ENCODE measurements at places on chromosomes 12 and 14.
A peak's percentile ranks its signal among the peaks of the same experiment; 100 is the strongest.

- no peak for DNase-seq
Observed at GRCh38 chr14:85382341-85382740, 147.6 kb upstream of the FLRT2 start.

DNA sequence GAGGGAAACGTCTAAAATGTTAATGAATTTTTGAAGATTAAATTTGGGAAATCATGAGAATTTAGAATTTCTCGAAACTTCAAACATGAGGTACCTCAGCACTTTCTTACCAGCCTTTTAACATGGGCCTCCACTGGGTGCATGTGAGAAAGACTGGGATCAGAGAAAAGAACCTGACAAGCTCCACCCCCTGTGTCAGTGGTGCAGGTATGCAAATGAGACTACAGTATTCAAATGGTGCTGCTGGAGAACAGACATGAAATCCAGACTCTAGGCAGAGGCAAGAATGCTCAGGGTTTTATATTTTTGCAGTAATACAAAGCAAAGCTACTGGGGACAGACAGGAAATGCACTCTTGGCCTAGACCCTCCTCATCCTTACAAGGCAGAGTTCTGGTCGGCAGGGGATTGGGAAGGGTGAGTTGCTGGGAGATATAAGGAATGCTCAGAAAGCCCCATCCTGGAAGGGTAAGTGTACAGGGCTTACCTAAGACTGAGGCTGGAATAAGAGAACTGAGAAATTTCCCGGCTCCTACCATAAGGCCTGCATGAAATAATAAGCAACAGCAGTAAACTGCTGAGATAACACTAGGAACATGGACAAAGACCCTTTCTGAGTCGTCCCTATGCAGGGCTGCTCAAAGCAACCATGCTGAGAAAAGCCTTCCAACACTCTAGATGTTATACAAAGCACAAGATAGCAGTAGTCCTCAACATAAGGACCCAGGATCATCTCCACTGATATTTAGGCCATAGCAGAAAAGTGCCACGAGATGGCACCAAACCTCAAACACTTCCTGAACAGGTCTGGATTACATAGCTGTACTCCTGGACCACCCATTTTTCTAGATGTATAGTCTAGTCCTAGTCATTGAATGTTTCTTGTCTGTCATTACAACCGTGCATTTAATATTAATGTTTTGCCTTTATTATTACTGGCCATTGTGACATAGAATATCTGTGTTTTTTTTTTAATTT lies 260.8 kb downstream of the RASSF9 start:
- DNase-seq = peak; percentile 47

GRCh38 chr12:92002673-92003382 lies 142.8 kb downstream of the BTG1 start:
- DNase-seq = no peak

GRCh38 chr14:91883753-91884152 lies 16.4 kb upstream of the TC2N start:
- no peak for DNase-seq

- DNase-seq = no peak
Observed at GRCh38 chr12:43848786-43849185, 12.9 kb downstream of the TMEM117 start.

- DNase-seq = no peak
Observed at GRCh38 chr12:103930787-103931735, 851 bp downstream of the HSP90B1 start.

- no peak for DNase-seq
Observed at GRCh38 chr14:22159957-22160356, 429.1 kb downstream of the DAD1 start.

DNA sequence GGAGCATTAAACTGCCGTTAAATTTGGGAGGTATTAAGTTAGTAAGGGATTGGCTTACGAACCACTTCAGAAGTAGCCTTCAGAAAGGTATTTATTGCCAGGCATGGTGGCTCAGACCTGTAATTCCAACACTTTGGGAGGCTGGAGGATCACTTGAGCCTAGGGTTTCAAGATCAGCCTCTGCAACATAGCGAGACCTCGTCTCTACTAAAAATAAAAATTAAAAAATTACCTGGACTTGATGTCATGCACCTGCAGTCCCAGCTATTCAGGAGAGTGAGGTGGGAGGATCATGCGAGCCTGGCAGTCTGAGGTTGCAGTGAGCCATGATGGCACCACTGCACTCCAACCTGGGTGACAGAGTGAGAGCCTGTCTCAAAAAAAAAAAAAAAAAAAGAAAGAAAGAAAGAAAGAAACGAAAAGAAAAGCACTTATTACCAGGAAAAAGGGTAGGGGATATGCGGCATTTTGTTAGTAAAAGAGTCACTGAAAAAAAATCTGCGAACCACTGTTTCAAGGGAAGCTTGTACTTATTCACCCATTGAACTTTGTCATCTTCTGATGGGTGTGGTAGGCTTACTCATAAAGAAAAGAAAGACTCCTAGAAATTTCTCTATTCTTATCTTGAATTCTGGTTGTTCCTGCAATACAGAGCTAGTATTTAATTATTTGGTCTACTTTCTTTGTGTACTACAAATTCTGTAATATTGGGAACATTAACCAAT lies 33.6 kb upstream of the PLEKHA5 start:
- DNase-seq = no peak

Data from SK-N-MC (cell line).